ENCODE measurements at places on chromosomes 2 and 18.

DNA sequence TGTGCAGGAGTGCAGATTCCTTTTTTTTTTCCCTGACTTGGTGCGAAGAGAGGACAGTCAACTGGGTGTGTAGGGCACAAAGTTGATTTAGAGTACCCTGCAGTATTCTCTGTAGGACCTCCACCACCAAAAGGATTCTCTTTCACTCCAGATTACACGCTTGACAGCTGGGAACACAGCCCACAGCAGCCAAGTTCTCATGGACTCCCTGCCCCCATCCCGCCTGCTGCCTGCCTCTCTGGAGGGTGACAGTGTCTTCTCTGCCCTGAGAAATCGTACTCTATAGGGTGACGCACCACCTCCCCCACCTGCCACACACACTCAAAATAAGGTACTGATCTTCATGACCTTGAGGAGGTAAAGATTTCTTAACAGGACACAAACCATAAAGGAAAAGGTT lies 26.6 kb upstream of the IHH start:
- DNase-seq, result no peak

DNA sequence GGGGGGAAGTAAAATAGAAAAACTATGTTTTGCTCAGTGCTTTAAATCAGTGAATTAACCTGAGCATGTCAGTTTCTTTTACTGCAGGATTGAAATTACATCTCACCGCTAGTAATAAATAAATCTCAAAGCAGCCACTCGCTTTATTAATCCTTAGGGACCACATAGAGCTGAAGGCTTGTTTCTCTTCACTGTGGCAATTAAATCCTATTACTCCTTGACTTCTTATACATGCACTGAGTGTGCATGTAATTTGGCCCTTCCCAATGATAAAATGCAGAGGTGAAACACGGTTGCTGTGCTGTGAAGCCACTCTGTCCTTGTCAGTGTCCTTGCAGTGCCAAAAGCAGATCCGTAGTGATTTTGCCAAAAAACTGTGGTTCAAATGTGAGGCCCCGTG lies 77.1 kb upstream of the RBM44 start:
- no peak for DNase-seq

DNA sequence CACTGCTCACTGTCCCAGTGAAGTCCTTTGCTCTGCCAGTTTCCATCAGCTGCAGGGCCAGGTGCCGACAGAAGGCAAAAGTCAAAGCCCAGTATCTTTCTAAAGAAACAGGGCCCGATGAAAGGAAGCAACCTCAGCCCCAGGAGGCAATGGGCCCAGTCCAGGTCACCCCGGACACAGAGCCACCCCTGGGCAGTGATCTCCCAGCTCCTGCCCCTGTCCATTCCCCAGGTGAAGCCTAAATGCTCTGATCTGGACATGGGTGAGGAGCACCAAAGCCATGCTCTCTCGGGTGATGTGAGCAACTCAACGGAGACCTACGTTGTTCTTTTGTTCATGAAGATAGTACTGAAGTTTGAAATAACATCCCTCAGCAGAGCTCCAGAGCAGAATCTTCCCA lies 61.6 kb downstream of the HDAC4 start:
- DNase-seq, result no peak

DNA sequence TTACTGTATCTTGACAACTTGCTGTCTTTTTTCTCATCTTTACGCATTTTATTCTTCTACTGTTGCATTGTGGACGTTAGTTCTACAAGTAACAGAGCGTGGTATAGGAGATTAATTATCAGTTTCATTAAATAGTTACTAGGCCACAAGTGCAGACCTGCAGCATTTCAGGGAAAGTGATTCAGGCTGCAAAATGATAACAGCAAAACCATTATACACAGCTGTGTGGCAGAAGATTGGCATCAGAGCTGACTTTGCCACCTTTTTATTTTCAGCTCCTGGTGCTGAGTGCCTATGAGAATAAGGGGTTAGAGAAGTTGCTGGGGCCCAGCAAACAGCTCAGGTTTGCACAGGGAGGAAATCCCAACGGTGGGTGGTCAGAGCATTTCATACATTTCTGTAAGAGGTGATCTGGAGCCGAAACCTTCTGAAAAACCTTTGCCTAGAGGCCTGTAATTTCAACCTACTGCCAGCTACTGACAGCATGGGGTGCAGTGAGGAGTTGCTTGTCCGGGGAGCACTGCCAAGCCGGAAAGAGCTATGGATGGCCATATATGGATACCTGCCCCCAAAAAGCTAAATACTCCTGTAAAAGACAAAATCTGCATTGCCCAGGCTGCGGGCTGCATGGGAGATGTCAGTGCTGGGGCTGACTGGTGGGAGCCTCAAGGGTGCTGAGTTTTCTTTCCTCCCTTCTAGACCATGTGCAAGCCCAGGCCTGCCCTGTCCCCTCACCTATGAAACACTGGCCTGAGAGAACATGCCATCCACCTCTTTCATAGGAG lies 2.7 kb upstream of the CCBE1 start:
- no peak for DNase-seq

- no peak for DNase-seq
Observed at GRCh38 chr18:76801567-76802505, 20.5 kb upstream of the ZNF236 start.

DNA sequence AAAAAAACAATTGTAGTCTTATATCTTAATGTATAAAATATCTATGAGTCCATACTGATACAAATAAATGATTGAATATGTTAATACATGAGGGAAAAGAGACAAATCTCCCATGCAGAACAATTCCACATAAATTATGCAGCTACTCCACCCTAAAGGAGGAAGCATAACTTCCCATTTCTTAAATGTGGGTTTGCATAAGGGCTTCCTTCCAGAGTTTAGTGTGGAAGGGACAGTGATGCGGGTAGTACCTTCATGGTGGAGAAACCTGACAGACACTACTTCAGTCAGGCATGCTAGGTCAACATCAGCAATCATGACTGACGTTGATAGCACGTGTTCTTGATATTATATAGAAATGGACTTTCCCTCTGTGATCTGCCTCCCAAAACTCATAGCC lies 146.9 kb upstream of the STON1 start:
- no peak for DNase-seq

DNA sequence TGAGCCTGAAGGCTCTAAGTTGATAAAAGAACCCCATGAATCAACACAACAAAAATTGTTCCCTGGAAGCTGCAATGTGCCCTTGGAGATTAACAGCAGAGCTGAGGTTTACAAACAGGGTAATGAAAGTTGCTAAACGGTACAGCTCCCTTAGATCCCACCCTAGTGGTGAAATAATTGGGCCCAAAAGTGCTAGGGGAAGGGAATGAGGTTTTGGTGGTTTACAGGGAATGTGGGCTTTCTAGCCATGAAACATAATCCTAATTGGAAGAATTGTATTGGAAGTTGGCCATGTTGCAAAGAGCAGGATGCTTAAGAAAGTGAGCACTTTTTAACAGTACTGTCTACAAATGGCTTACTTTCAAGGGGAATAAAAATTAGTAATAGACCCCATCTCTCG lies 180.2 kb upstream of the SMIM21 start:
- DNase-seq, result no peak

DNA sequence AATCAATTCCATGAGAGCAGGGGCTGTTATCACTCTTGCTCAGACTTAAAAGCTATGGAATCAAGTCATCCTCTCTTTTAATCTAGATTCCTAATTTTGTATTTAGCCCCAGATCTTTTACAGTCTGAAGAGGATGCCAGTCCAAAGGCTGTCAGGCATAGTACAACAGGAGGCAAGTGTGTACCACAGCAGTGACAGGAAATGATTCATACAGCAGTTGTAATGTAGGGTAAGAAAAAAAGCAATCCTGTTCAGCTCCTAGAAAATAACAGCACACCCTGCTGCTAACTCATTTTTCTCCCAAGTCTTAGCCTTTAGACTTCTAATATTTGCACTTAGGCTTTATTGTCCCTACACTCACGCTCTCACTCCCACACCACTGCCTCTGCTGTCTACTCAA lies 127.8 kb upstream of the SYT4 start:
- DNase-seq, result no peak

GRCh38 chr2:103346780-103347179 lies 584.9 kb downstream of the TMEM182 start:
- DNase-seq, result no peak

DNA sequence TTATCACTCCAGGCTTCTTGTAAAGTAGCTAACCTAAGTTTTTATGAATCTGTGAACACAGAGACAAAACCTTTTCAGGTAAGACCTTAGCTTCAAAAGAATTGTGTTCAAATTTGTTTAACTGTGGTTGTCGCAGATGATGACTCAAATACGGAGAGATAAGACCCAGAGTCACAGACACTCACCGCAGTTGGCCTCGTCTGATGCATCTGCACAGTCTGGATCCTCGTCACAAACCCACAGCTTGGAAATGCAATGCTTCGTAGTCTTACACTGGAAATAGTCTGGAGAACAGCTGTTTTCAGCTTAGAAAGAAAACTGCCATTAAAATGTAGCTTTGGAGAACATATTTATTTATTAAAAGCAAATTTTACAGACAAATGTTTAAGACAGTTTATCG lies 1662.1 kb upstream of the NXPH2 start:
- DNase-seq, result no peak

- DNase-seq, result no peak
Observed at GRCh38 chr2:63736354-63736753, 105.3 kb upstream of the UGP2 start.

DNA sequence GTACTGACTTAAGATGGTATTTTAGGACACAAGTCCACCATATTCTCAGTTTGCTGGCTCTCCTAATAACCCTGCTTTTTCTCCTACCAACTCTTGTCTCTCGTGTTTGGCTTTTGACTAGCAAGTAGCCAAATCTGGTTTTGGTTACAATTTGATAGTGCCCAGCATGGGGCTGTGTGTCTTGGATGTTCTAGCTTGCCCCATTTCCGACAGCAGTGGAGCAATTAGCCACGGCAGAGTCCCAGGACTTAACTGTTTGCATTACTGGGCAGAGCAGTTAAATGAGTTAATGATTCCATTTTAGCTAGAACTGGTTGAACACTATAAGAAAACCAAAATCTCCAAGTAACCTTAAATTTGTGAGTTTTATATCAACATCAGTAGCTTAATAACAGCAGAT lies 18.6 kb upstream of the SPAG16 start:
- no peak for DNase-seq

DNA sequence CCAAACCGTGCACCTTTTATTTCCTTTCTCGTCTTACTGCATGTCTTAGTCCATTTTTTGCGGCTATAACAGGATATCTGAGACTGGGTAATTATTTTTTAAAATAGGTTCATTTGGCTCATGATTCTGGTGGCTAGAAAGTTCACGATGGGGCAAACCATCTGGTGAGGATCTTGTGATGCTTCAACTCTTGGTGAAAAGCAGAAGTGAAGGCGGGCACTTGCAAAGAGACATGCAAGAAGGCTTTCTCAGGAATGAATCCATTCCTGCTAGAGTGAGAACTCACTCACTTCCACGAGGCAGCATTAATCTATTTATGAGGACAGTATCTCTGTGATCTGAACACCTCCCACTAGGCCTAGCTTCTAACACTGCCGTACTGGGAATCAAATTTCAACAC lies 327.1 kb upstream of the RBMS1 start:
- no peak for DNase-seq

DNA sequence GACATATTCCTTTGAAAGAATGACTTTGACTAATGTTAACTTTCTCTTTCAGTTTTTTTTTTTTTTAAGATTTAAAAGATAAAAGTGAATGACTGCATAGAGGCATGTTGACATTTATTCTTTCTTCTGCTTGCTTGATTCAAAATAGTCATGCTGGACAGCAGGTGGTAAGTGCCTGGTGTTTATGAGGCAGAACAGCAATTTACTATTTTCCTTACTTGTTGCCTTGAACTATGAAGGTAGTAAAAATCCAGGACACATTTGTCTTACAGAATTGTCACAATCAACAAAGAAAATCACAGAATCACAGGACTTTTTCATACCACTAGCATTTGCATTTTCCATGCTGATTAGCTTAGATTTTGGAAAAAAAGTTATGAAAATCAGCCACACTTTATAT lies 388.3 kb downstream of the CTNNA2 start:
- no peak for DNase-seq

DNA sequence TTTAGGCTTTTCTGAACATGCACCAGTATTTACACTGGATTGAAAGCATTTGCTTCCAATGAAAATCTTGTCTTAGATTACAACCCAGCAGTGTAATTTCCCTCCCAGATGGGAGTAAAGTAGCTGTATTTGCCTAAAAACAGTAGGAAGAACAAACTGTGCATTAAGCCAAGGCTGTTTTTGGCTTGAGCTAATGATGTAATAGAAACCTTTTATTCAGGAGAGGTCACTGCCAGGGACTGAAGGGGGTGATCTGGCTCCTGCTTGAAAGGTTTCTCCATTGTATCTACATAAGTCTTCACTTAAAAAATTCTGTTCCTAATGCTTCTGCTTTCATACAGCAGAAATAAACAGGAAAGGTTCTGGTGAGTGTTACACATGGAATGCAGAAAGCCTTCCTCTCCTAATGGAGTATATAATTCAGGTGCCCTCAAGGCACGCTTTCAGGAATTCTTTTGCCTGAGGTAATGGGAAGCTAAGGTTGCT lies 74.4 kb downstream of the MEIS1 start:
- DNase-seq, result no peak

DNA sequence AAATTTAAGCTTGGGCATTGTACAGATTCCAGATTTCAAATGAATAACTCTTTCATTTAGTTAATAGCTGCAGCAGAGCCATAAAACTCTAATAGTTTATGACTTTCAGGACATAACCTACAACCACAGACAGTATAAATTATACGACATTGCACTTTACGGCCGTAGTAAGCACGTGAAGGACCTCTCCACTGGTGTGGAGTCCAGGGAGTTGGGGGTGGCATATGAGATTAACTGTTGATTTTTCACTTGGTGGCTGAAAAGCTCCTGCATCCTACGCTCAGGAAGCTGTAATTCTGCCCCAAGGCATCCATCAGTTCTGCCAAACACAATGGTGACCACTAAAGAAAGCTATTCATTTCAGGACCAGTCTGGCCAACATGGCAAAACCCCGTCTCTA lies 376.2 kb downstream of the SOX11 start:
- no peak for DNase-seq

GRCh38 chr2:5915881-5916310 lies 223.7 kb downstream of the SOX11 start:
- no peak for DNase-seq

GRCh38 chr2:19826874-19827273 lies 74.9 kb downstream of the TTC32 start:
- no peak for DNase-seq

GRCh38 chr18:26700728-26701127 lies 152.4 kb upstream of the KCTD1 start:
- no peak for DNase-seq

- no peak for DNase-seq
Observed at GRCh38 chr2:78070693-78071092, 548.5 kb upstream of the LRRTM4 start.

Measured in activated CD8-positive, alpha-beta memory T cell treated with anti-CD3 and anti-CD28 coated beads for 1 hour (primary cell).